ENCODE measurements at places on chromosomes 16 and 17. TPM values are rescaled to one million over a fixed set of nuclear protein-coding genes. Genes with fewer than 3 reads are reported as not detected.
A peak's percentile ranks its signal among the peaks of the same experiment; 100 is the strongest.

The PGAP6 gene
- total RNA-seq = 54.3 TPM

- DNase-seq = peak; percentile 78
Observed at GRCh38 chr17:72677714-72678390, 414.6 kb downstream of the SLC39A11 start.

GRCh38 chr17:41340934-41341861, 9.4 kb downstream of the KRT33A start:
- peak; percentile 54 for DNase-seq

The CTU2 gene
- 15.6 TPM for total RNA-seq

DNA sequence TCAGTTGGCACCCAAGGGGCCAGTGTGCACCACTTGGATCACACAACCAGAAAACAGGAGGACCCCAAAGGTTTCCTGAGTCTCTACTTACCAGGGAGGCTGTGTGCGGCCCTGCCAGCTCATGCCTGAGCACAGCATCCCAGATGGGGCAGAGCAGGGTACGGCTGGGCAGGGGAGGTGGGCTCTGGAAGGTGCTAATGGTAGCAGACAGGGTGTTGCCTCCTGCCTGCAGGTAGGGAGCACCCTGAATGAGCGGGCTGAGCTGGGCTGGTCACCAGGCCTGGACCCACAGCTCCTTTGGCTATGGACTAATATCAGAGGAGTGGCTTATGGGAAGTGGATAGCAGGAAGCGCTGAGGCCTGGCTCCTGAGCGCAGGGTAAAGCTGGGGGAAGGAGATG, 14.6 kb downstream of the RECQL5 start:
- DNase-seq = no peak

- DNase-seq = peak; percentile 62
Observed at GRCh38 chr17:47119746-47120520, 69.2 kb downstream of the CDC27 start.

DNA sequence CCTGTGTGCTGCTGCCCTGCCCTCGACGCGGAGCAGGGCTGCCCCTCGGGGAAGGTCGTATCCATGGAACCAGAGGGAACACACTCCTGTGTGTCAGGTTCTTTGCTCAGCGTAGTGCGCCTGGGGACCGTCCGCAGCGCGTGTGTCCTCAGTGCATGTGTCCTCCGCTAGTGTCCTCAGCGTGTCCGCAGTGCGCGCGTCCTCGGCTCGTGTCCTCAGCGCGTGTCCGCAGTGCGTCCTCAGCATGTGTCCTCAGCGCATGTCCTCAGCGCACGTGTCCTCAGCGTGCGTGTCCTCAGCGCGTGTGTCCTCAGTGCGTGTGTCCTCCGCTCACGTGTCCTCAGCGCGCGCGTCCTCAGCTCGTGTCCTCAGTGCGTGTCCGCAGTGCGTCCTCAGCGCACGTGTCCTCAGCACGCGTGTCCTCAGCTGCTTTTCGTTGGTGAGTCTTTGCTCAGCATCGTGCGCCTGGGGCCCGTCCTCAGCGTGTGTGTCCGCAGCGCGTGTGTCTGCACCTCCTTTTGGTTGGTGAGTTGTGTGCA, 59.2 kb upstream of the ZNF750 start:
- no peak for DNase-seq
